T-helper 2 cell treated with Interferon-gamma antibody and Interleukin-4, amounts not matched to agents 5 μg/mL and 100 μg/mL, for 36 hours (primary cell): ENCODE measurements at places on chromosomes 7 and 10.
A peak's percentile ranks its signal among the peaks of the same experiment; 100 is the strongest.

- DNase-seq, result no peak
These were observed 59.3 kb downstream of the CREB3L2 start for GRCh38 chr7:137942484-137943115.

DNA sequence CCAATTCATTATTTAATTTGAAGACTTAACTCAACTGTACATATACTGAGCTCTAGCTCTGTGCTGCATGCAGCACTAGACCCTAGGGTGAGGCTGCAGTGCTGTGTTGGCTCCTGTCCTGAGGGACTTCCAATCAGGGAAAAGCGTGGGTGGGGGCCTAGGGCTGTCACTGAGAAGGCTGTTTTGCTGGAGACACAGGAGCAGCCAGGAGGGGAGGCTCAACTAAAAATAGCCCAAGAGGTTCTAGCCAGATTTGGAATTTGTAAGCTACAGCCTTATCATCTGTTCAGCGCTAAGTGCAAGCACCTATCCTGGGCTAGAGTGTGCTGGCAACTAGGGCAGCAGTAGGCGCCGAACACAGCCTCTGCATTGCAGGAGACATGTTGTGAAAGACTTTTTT, 121.1 kb downstream of the VWC2 start:
- DNase-seq, result no peak

DNA sequence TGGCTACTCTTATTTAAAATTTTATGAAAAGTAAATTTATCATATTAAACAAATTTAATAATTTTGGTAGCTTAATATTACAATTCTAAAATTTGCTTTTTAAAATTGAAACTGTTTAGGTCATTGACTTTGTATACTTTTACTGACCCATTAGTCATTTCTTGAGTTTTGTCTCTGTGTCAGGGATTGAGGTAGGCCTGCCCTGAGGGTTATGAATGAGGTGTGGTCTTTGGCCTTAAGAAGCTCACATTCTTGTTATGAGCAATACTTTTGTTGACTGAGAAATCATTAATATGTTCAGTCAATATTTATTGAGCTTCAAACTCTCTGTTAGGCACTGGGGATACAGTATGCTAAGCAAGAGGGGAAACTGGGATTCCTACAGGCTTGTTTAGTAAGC, 47.0 kb upstream of the RPA3 start:
- DNase-seq, result no peak

DNA sequence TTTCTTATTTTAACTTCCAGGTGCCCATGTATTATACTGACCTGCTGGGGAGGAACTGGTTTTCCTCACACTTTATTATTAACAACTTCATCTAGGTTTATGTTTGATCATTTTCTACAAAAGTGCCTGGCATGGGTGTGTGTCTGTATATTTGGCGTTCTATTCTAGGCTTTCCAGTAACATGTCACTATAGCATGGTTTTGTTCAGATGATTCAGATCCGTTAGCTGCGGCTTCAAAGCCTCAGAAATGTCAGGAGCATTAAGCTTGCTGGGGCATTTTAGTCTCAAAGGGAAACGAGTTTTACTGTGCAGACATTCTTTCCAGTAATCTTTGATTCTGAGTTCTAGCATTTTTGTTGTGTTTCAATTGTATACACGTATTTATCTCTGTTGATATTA, 2.3 kb downstream of the INPP5A start:
- DNase-seq, result peak; percentile 48

- DNase-seq, result no peak
These were observed 278.3 kb downstream of the MAD1L1 start for GRCh38 chr7:1954366-1955004.
